ENCODE measurements at places on chromosomes 11 and 22. TPM values are rescaled to one million over a fixed set of nuclear protein-coding genes. Genes with fewer than 3 reads are reported as not detected.

- no peaks in the 10 kb centered on the region for H3K36me3 ChIP-seq
- no peaks in the 10 kb centered on the region for H3K27me3 ChIP-seq
- no peak overlapping the region for H3K27ac ChIP-seq
Measured at GRCh38 chr11:128046213-128046612, 541.1 kb downstream of the ETS1 start.

DNA sequence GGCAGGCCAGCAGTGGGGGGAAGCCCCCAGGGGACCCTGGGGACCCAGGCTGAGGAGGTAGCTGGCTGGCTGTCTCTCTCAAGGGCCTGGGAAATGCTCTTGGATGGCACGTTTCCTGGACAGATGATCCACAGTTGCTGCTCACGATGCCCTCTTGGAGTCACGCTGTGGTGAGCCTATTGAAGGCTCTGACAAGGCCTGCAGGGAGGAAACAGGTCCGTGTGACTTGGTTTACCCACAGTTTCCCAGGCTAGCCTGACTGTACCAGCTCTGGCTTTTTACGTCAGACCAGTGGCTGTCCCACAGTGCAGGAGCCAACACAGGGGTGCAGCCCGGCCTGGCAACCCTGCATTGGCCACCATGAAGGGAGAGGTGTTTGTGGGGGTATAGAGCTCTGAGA is 29.2 kb upstream of the PPARA start:
- H3K27me3 ChIP-seq: no peaks in the 10 kb centered on the region
- DNase-seq: no peak
- H3K36me3 ChIP-seq: peaks cover 31% of the 10 kb centered on the region
- no peak overlapping the region for H3K4me3 ChIP-seq

- H3K4me3 ChIP-seq: no peak overlapping the region
- no peaks in the 10 kb centered on the region for H3K36me3 ChIP-seq
- no peak overlapping the region for H3K27ac ChIP-seq
- H3K4me1 ChIP-seq: peaks cover 44% of the 10 kb centered on the region
- no peak for DNase-seq
Measured at GRCh38 chr11:2862395-2863275, 22.9 kb downstream of the CDKN1C start.

Gene BLID
- total RNA-seq: 6.2 TPM

- H3K27ac ChIP-seq: no peak overlapping the region
- no peaks in the 10 kb centered on the region for H3K27me3 ChIP-seq
- H3K4me1 ChIP-seq: no peaks in the 10 kb centered on the region
- H3K4me3 ChIP-seq: no peak overlapping the region
- no peaks in the 10 kb centered on the region for H3K36me3 ChIP-seq
Measured at GRCh38 chr11:69328231-69328630, 34.3 kb downstream of the MYEOV start.

Gene NTM
- total RNA-seq: 144 TPM

DNA sequence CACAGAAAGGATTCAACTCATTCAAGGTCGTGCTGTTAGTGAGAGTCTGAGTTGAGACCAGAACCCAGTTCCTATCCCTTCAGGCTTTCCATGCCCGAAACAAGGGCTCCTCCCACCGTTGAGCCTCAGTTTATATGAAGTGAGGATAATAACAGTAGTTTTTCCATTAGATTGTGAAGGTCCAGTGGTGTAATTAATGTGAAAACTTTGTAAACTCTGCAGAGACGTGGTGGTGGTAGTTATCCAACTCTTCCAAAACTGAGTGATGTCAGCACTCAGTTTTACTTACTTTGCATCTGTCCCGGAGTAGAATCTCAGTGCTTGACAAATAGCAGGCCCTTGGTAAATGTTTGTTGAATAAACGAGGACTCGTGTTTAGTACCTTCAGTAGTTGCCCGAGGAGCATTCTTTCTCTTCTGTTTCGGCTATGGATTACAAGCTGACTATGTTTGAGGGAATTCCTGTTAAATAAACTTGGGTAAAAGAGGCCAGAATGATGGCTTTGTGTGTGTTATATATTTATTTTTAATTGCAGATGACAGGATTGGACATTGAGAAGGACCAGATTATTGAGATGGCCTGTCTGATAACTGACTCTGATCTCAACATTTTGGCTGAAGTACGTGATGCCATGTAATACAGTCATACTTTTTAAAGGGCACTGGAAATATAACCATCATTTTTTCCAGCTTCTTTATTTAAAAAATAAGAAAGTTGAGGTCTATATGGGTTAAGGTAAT is 1.0 kb downstream of the REXO2 start:
- no peak for DNase-seq
- no peaks in the 10 kb centered on the region for H3K36me3 ChIP-seq
- no peaks in the 10 kb centered on the region for H3K27me3 ChIP-seq
- H3K4me1 ChIP-seq: peaks cover 4% of the 10 kb centered on the region
- H3K27ac ChIP-seq: peak overlapping the region; percentile 75

DNA sequence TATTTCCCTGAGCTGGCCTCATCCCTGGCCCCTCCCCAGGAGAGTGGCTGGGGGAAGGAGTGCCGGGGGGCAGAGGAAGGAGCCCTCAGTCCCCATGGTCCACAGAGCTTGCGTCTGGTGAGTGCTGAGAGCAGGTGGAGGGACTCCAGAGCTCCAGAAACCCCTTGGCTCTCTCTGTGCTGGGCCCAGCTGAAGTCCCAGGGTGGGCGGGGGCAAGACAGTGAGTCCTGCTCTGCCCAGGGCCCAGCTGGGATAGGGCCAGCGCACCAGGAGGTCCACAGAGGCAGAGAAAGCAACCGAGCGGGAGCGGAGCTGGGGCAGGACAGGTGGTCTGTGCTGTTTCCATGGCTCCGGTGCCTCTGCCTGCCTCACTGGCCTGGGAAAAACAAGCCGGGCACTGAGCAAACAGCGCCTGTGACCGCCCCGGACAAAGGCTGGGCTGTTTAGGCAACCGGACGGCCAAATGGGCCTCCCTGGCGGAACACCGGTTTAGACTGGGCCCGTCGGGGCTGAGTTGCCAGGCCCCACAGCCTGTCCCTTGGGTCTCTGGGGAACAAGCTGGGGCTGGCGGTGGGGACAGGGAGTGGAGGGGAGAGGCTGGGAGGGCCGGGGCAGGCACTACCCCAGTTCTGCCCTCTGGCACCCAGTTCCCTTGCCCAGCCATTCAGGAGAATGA is 34.1 kb upstream of the WNT7B start:
- H3K27ac ChIP-seq: peak overlapping the region; percentile 92
- peak; percentile 74 for DNase-seq
- H3K36me3 ChIP-seq: peaks cover 10% of the 10 kb centered on the region
- no peaks in the 10 kb centered on the region for H3K27me3 ChIP-seq
- no peak overlapping the region for H3K4me3 ChIP-seq
- peaks cover 87% of the 10 kb centered on the region for H3K4me1 ChIP-seq

DNA sequence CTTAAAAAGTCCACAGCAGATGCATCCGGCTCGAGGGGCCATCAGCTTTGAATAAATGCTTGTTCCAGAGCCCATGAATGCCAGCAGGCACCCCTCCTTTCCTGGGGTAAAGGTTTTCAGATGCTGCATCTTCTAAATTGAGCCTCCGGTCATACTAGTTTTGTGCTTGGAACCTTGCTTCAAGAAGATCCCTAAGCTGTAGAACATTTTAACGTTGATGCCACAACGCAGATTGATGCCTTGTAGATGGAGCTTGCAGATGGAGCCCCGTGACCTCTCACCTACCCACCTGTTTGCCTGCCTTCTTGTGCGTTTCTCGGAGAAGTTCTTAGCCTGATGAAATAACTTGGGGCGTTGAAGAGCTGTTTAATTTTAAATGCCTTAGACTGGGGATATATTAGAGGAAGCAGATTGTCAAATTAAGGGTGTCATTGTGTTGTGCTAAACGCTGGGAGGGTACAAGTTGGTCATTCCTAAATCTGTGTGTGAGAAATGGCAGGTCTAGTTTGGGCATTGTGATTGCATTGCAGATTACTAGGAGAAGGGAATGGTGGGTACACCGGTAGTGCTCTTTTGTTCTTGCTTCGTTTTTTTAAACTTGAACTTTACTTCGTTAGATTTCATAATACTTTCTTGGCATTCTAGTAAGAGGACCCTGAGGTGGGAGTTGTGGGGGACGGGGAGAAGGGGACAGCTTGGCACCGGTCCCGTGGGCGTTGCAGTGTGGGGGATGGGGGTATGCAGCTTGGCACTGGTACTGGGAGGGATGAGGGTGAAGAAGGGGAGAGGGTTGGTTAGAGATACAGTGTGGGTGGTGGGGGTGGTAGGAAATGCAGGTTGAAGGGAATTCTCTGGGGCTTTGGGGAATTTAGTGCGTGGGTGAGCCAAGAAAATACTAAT is 1.9 kb downstream of the NEAT1 start:
- H3K4me1 ChIP-seq: peaks cover 58% of the 10 kb centered on the region
- H3K4me3 ChIP-seq: peak overlapping the region; percentile 66
- peak; percentile 28 for DNase-seq
- no peaks in the 10 kb centered on the region for H3K36me3 ChIP-seq
- peak overlapping the region; percentile 99 for H3K27ac ChIP-seq
- no peaks in the 10 kb centered on the region for H3K27me3 ChIP-seq

Gene CABP4
- total RNA-seq: 0.30 TPM

Gene OTOG
- 1.3 TPM for total RNA-seq

DNA sequence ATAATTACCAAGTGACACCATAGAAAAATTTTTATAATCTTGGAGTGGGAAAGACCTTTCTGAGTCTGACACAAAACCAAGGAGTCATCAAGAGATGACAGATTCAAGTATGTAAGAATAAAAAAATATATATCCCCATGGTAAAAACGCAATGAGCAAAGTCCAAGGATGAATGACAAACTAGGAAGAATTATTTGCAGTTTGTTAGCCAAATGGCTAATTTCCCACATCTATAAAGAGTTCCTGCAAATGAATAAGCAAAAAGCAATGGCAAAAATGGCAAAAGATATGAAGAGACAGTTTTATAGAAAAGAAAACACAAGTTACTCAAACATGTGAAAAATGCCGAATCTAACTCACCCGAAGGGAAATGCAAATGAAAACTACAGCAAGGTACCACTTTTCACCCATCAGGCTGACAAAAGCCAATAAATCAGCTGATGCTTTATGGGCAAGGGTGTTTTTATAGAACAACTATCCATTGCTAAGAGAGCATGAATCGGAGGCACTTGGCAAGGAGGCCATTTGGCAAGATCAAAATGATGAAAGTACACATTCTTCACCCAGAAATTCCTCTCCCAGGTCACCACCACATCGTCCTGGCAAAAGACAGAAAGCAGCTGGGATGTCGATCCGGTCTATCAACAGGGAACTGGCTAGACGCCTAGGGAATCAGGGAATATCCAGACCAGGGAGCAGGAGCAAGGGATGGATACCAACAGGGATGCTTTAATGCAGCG is 21.1 kb upstream of the KLHL35 start:
- H3K4me3 ChIP-seq: no peak overlapping the region
- H3K4me1 ChIP-seq: peaks cover 31% of the 10 kb centered on the region
- DNase-seq: no peak
- peaks cover 14% of the 10 kb centered on the region for H3K36me3 ChIP-seq
- H3K27ac ChIP-seq: no peak overlapping the region

Gene CCDC87
- total RNA-seq: 0.77 TPM

DNA sequence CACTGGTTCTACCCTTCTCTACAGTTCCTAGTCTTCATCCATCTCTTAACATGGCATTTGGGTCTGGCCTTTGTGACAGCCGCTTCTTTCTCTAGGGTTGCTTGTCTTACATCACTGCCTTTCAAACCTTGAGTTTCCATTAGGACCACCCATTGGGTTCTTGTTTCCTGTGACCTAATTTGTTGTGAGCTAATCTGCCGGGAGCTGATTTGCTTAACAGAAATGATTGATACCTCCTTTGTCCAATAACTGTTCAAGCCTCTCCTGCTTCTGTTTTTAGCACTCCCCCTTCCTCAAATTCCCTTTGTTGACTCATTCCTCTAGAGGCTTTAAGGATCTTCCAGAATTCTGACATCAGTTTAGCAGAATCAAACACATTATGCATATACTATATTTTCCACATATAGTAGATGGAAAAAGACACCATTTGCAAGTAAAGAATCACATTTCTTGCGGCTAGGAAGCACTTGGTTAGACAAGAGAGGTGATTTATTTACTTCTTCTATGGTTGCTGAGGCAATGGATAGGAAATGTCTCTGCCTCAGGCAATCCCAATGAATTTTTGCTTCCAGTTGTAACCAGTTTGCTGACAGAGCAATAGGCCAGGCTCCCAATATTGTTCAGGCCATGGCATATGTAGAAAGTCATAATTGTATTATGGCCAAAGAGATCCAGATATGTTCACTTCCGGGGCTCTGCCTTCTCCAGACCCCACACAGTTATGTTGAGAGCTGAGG is 130.7 kb downstream of the SNX19 start:
- DNase-seq: no peak
- no peaks in the 10 kb centered on the region for H3K36me3 ChIP-seq
- H3K27ac ChIP-seq: no peak overlapping the region
- no peak overlapping the region for H3K4me3 ChIP-seq
- no peaks in the 10 kb centered on the region for H3K27me3 ChIP-seq

DNA sequence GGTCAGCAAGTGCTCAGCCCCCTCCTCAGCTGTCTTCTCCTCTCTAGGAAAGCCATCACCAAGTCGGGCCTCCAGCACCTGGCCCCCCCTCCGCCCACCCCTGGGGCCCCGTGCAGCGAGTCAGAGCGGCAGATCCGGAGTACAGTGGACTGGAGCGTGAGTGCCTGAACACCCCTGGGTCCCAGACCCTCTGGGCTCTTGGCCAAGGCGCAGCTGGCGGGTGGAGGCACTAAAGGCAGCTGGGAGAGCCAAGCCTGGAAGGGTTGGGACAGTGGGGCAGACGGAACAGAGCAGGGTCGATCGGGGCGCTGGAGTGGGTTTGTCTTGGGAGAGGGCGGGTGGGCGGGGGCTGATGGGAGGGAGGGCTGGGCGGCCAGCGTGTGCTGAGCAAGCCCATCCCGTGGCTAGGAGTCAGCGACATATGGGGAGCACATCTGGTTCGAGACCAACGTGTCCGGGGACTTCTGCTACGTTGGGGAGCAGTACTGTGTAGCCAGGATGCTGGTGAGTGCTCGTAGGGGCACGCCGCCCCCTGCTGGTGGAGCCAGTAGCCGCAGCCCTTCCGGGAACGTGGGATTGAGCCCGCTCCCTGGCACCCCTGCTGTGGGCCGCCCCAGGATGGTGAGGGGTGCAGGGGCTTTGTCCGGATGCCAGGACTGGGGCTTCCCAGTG is 14.1 kb upstream of the MDK start:
- peaks cover 49% of the 10 kb centered on the region for H3K4me1 ChIP-seq
- H3K4me3 ChIP-seq: no peak overlapping the region
- H3K36me3 ChIP-seq: peaks cover 85% of the 10 kb centered on the region
- H3K27me3 ChIP-seq: no peaks in the 10 kb centered on the region
- no peak overlapping the region for H3K27ac ChIP-seq

Gene CDC42EP2
- total RNA-seq: 5.7 TPM

All from spinal cord (tissue), 10 donors.